Peyer's patch (tissue), 4 donors: ENCODE measurements at places on chromosomes 4 and X. TPM values are rescaled to one million over a fixed set of nuclear protein-coding genes. Genes with fewer than 3 reads are reported as not detected.

DNA sequence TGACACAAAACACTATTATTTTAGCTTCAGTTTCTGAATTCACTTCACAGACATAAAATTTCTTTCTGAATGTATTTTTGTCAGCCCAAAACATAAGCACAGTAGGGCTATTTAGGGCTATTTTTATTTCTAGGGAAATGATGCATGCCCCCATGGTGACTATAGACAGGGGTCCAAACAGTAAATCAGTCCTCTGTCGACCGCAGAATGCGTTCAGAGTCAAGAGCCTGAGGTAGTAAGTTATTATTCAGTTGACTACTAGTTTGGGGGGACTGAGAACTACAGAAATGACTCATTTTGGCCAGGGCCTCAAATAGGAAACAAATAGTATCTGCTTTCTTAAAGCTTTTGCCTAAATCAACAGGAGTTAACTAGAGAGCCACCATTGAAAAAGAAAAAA lies 414.4 kb downstream of the AFF2 start:
- no peak for DNase-seq

PASD1 gene
- not detected for total RNA-seq

- DNase-seq = no peak
These were observed 108.3 kb downstream of the ANXA10 start for GRCh38 chr4:168200685-168201084.

GRCh38 chrX:19876962-19877361 lies 10.4 kb downstream of the SH3KBP1 start:
- no peak for DNase-seq

DNA sequence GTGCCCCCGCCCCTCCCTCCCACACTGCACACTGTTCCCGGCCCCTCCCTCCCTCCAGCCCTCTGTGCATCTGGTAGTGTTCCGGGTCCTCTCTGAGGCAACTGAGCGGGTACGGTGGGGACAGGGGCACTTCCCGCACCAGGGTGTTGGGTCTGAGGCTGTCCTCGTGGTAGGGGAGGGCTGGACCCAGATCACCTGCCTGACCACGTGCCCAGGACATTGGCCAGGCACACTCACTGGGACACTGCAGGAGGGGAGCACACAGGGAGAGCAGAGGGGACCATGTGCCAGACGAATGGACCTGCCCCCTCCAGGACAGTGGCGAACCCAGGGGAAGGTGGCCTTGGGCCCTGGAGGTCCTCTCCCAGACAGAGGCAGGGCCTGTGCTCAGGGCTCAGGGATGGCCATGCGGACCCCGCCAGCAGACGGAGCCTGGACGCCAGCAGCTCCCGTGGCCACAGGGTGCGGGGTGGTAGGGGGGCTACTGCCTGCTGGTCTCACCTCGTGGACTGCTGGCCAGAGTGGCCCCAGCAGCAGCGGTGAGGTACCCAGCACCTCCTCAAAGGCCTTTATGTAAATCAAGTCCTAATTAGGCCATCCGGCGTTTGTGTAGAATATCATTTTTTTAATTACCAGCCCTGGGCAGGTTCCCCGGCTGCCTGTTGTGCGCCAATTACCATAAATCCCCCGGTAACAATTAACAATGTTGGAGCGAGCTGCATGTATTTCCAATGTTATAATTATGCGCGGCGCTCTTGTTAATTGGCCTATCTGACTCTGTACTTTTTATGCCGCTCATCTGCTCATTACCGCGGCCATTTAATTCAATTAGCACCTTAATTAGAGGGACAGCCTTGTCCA lies 106.9 kb downstream of the FAM53A start:
- DNase-seq = no peak

TCEAL1 gene
- total RNA-seq = 25.3 TPM

DNA sequence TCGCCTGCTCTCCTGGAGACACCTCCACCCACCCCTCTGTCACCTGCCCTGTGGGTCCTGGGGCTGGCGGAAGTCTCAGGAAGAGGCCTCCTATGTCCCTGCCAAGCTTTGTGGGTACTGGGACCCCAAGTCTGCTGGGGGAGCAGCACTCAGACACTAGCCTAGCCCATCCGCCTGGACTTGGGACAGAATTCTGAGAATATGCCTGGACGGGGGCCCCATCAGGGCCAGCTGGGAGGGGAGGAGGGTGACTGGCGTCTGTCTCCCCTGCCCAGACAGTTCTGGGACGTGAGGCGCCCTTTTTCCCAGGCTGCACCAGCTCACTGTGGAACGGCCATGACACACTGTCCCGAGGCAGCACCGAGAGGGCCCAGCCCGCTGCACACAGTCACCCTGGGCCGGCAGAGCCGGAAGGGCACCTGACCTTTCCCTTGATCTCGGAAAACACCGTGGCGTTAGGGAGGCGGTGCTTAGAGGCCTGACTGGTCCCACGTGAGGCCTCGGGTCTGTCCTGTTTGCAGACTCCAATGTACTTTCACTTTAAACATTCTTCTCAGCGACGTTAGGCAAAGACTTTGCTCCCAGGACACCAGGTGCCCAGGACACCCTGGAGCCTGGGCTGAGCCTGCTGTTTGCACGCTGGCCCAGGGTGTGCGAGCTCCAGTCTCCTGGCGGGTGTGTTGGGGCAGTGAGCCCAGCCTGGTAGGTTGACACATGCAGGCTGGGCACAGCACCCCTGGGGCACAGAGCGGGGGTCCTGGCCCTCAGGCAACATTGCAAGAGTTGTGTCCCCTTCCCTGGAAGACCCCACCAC lies 700 bp downstream of the SLC26A1 start:
- peak; percentile 35 for DNase-seq

ADH1A gene
- total RNA-seq = not detected

GPR50 gene
- total RNA-seq = not detected

DNA sequence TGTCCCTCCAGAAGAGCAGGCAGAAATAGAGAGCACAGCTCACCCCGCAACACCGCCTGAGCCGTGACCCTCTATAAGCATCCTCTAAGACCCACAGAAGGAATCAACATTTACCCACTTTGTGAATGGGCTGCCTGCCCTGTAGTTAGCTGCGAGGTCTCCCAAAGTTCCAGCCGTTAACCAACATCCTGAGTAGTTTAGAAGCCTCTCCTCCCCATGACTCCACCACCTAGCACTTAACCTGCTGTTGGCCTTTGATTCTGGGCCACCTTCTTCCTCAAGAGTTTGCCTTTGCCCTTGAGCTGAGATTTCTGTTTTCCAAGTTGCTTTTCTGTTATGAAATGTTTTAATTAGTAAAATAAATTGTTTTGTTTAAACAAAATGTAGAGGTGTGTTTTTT lies 75.8 kb downstream of the NUDT10 start:
- no peak for DNase-seq

MAGEC1 gene
- total RNA-seq = not detected
